ENCODE measurements at places on chromosomes 1 and 21.
A peak's percentile ranks its signal among the peaks of the same experiment; 100 is the strongest.

DNA sequence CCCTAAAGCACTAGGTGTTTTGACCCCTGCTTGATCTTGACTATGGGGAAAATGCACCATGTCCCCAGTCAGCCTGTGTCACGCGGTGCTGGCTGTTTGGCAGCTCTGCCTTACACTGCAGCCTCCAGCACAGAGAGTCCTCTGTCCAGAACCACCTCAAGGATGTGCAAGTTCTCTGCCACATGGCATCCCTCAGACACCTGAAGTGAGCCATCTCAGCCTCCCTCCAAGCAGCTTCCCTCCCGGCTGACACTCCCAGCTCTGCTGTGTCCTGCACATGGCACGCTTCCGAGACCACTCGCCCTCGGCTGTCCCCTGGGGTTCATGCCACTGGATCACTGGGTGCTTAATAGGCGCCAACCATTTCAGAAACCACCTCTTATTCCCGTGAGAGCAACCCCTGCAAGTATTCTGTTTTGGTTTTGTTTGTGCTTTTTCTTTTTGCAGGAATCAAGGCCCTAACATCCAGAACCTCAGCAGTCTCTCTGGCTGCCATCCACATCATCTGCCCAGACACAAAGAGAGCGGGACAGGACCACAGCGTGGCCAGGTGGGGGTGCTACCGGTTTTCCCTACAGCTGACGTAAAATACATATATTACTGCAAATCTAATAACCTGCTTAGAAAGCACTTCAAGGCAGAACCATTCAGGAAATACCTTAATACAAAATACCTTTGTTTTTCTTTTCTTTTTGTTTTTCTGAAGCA, 45.7 kb downstream of the CAPZB start:
- DNase-seq, result no peak

- no peak for DNase-seq
Measured at GRCh38 chr1:47219001-47219400, 13.0 kb downstream of the TAL1 start.

- DNase-seq, result no peak
Measured at GRCh38 chr1:229853751-229854150, 213.3 kb upstream of the GALNT2 start.

GRCh38 chr1:211830328-211831142, at the start of gene LPGAT1:
LPGAT1 (minus strand) TSS chr1:211830763; CDS start chr1:211829296, 1,467 bp downstream.
- peak; percentile 80 for DNase-seq

DNA sequence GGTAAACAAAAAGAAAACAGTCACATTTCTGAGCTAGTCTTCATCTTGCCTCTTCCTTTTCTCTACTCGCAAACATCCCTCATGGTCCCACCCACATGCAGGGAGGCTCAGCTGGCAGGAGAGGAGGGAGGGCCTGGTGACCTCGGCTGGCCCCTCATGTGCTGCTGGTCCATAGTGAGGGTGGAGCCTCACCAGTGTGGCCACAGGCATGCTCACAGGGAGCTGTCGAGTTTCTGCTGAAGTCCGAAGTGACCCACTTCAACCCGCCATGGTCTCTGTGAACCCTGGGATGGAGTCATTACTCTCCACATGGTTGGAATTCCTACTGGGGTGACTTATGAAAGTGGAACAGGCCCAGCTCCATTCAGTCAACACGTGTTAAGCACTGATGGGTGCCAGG, 253.4 kb downstream of the RHOU start:
- no peak for DNase-seq

DNA sequence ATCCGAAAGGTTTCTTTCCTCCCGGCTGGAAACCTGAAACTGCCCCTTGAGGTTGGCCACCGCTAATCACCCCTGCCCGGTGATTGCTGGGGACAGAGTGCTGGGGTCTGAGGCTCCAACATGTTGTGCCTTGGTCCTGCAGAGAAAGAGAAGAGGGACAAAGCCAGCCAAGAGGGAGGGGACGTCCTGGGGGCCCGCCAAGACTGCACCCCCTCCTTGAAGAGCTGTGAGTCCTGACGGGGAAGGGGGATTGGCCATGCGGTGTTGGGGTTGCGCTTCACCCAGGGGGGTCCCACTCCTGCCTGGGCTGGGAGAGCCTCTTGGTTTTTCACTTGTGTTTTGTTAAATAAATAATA, 19.5 kb downstream of the LDLRAP1 start:
- no peak for DNase-seq

GRCh38 chr1:168918860-168919741, 187.4 kb upstream of the ATP1B1 start:
- DNase-seq, result peak; percentile 19

GRCh38 chr1:85677656-85678055, 30.6 kb downstream of the ZNHIT6 start:
- no peak for DNase-seq

- DNase-seq, result peak; percentile 21
Measured at GRCh38 chr1:94884106-94884505, 42.8 kb downstream of the CNN3 start.

GRCh38 chr1:168453056-168453455, 90.7 kb downstream of the XCL2 start:
- DNase-seq, result peak; percentile 84

- no peak for DNase-seq
Measured at GRCh38 chr1:92481971-92482664, 4.6 kb downstream of the GFI1 start.

DNA sequence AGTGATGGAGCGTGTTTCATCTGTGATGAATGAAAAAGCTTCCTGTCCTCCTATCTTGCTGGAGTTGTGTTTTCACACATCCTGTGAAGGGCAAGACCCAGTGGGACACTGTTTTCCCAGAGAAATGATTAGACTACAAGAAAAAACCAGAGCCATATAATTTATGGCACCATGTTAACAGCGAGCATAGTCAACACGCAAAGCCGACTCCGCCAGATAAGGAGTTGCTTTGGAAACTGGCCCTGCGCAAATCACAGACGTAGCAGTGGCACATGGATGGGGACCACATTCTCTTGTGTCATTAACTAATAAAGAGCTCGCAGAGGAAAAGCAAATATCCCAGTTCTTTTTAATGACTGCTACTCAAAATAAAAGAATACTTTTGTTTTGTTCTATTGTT, 471.2 kb upstream of the RUNX1 start:
- no peak for DNase-seq

DNA sequence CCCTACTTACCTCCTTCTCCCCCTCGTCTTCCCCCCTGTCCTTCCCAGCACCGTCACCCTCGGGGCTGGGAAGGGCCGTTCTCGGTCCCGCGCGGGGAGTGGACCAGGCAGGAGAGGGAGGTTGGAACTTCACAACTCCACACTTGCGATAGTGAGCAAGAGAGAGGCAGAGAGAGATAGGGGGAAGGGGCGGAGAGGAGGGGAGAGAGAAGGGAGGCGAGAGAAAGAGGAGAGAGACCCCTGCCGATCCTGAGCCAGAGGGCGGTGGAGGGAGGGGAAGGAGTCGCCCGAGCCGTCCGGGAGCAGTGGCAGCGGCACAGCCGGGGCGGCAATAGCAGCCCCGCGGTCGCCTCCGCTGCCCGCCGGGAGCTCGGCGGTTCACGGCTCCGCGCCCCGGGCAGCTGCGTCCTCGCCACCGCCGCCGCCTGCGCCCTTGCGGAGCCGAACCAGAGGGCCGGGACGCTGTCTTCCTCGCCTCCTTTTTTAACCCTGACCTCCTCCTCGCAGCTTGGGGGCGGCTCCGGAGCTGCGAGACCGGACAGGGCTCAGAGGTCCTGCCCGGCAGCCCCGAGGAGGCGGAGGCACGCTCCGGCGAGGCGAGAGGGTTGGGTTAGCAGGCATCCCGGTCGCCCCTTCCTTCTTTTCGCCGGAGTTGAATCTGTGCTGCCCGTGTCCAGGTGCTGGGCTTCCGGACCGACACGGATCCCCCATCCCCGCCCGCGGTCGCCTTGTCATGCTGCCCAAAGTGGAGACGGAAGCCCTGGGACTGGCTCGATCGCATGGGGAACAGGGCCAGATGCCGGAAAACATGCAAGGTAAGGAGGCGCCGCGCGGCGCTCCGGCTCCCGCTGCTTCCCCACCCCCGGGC, 11.7 kb downstream of the NR5A2 start:
- peak; percentile 53 for DNase-seq

- DNase-seq, result no peak
Measured at GRCh38 chr1:197159461-197159860, 13.0 kb upstream of the ASPM start.

DNA sequence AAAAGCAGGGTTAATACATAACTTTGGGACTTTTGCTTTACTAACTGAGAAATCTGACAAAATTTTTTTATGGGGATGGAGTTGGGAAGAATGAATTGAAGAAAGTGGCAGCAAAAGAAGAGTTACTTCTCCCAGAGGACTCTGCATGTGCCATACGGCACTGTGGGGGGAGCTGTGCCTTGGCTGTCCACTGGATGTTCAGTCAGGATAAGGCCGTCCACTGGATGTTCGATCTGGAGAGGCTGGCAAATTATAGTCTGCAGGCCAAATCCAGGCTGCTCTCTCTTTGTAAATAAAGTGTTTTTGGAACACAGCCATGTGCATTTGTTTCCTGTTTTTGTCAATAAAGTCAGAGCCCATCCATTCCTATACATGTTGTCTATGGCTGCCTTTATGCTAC, 4.5 kb upstream of the MAP3K7CL start:
- DNase-seq, result no peak

DNA sequence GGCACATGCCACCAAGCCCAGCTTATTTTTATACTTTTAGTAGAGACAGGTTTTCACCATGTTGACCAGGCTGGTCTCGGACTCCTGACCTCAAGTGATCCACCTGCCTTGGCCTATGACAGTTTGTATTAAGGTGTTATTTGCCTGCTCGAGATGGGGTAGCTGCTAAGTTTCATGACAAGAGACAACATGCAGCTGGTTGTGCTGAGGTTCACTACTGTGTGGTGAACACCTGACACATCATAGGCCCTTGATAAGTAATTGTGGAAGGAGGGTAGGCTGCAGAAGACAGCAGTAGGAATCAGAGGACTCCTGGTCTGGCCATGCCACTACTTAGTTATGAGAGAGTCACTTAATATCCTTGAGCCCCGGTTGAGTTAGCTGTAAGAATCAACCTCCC, 46.2 kb downstream of the PLPP3 start:
- DNase-seq, result no peak

GRCh38 chr21:36730291-36731281, 31.7 kb downstream of the SIM2 start:
- DNase-seq, result no peak

DNA sequence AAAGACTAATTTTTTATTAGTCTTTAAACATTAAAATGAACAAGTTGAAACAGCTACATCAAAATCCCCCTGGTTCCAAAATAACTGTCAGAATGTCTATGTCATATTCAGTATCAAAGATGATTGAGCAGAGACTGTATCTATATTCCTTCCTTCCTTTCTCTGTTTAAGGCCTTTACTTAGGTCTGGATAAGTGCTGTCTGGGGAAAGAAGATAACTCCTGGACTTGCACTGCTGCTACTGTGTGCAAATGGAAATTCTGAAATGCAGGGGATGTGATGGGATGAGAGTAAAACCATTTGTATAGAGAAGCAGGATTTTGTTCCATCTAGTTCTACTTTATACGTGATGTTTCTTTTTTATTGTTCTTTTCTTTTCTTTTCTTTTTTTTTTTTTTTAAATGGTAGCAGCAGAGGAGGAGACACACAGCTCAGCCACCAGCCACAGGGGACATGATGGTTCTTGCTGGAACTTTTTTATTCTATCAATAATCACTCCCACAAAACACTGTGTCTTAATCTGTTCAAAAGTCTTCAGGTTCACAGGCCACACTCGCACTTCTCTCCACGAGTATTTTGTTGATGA, 33.6 kb upstream of the FOXE3 start:
- DNase-seq, result no peak

- no peak for DNase-seq
Measured at GRCh38 chr1:76254104-76255030, 179.8 kb downstream of the ST6GALNAC3 start.

DNA sequence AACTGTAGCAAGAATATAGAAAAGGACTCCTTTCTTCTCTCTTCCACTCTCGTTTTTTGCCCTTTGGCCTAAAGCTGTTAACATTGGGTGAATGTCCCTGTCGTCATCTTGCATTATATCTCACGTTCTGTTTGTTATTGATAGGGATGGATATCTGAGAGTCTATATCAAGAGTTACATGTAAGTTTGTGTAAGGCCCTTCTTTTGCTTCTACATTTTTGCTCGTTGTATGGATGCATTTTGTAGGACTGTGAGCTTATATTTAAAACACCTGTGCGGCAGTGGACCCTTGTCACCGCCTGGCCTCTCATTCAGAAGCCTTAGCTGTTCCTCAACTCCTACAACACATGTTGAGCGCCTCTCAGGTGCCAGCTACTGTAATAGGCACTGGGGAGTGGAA, 211.9 kb downstream of the DISC1 start:
- DNase-seq, result no peak

DNA sequence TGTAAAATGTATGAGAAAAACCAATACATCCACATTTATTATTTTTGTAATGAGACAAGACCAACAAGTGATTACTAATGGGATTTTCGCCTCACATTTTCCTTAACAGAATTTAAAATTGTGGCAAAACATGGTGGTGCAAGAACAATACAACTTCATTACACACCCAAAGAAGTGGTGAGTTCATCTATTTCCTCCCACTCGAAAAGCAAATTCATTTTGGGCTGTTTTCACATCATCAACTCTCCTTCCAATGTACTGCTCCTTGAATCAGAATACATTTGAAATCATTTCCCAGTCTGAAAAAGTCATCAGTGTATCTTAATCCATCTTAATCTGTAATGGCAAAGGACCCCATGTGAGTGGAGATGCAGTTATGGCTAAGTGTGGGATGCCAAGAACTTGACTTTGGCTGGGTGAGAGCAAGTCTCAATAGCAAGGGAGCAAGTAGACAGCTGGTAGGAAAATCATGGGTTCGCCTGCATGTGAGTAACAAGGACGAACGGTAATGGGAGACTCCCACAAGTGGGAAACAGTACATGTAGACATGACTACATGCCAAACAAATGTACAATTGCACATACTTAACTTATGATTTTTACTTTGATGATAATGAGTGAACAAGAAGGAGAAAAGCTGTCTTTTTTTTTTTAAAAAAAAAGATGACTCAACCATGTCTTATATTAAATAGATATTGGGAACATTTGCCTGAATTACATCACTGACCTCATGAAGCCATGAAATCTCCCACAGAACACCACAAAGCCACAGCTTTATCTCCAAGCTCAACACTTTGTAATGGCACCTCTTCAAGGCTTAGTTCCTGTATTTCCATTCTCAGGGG, 46.0 kb downstream of the RUNX1 start:
- no peak for DNase-seq
